ENCODE measurements at places on chromosomes 6 and 20. TPM values are rescaled to one million over a fixed set of nuclear protein-coding genes. Genes with fewer than 3 reads are reported as not detected.

NR2E1 gene
- 10.8 TPM for total RNA-seq

ZNF341 gene
- 2.0 TPM for total RNA-seq

GABRR2 gene
- total RNA-seq: 0.25 TPM

MAP1LC3A gene
- 49.2 TPM for total RNA-seq

MTRF1L gene
- total RNA-seq: 13.5 TPM

RARS2 gene
- total RNA-seq: 34.2 TPM

F13A1 gene
- 3.2 TPM for total RNA-seq

CPXM1 gene
- 10.1 TPM for total RNA-seq

ULBP2 gene
- 4.4 TPM for total RNA-seq

ERMARD gene
- total RNA-seq: 18.9 TPM

CYP39A1 gene
- total RNA-seq: 3.0 TPM

SAMD5 gene
- total RNA-seq: 10.3 TPM

GATA5 gene
- not detected for total RNA-seq

ZNF165 gene
- 0.49 TPM for total RNA-seq

RNF39 gene
- total RNA-seq: not detected

SLC17A2 gene
- total RNA-seq: not detected

SAMD10 gene
- total RNA-seq: 7.6 TPM

NT5E gene
- 6.9 TPM for total RNA-seq

OARD1 gene
- 12.3 TPM for total RNA-seq

ZNF76 gene
- total RNA-seq: 12.0 TPM

SIRT5 gene
- 12.8 TPM for total RNA-seq

SMLR1 gene
- total RNA-seq: not detected

PAX1 gene
- not detected for total RNA-seq

HLA-DMA gene
- 1.5 TPM for total RNA-seq

Measured in temporal lobe (tissue), 4 donors.